ENCODE measurements at places on chromosomes 12 and 14. TPM values are rescaled to one million over a fixed set of nuclear protein-coding genes. Genes with fewer than 3 reads are reported as not detected.

DNA sequence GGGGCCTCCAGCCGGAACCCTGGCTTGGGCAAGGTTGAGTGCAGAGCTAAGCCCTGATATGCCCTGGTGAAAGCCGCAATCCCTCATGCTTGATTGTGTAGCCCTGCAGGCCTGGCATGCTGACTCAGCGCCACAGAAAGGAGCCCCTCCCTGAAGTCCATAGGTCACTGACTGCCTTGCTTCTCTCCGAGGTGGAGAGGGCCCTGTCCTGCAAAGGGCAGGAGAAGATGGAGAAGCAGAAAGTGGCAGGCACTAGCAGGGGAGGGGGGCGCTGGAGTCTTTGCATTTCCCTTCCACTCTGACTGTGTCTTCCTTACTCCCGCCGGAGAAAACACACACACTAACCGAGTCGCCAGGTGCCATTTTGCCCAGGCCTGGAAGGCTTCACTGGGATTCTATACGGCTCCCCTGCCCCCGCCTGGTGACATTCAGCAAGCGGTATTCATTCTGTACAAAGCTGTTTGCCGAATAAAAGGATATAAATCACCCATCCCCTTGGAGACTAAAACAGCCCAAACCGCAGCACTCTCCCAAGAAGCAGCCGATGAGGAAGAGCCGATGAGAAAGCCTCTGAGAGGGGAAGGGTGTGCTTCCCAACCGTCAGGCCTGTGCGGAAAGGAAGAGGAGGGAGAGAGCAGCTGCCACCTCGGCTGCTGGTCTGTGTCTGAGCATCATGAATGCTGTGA, 69.8 kb downstream of the SLC6A12 start:
- DNase-seq: no peak

DNA sequence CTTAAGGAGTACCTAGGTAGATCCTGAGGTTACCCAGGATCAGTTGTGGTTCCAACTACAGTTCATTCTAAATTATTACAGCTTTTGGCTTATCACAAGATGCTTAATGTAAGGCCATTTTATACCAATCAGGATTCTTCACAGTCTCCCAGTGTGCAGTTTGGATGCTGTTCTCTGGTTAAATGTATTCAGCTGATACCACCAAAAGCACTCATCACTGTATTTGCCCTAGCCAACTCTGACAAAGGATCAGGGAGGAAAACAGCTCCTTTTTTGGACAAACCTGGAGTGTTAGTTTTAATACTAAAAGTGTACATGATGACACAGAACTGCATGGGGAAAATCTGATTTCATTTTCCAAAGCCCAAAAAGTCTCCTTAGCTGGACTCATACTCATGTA, 19.5 kb downstream of the DMAC2L start:
- DNase-seq: no peak

- DNase-seq: no peak
Observed at GRCh38 chr12:124194893-124195566, 99.9 kb upstream of the RFLNA start.

- DNase-seq: no peak
Observed at GRCh38 chr14:37544407-37544806, 50.6 kb downstream of the FOXA1 start.

DNA sequence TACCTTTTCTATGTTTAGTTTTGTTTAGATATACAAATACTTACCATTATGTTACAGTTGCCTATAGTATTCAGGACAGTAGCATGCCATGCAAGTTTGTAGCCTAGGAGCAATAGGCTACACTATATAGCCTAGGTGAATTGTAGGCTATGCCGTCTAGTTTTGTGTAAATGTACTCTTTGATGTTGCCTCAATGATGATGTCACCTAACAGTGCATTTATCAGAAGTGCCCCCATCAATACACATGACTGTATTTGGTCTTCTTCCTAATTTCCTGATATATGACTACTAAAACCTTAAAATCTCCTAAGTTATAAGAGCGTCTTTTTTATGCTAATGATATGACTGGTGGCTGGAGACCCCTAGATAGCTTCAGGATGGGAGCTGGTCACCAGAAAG, 394.4 kb upstream of the STXBP6 start:
- no peak for DNase-seq

DNA sequence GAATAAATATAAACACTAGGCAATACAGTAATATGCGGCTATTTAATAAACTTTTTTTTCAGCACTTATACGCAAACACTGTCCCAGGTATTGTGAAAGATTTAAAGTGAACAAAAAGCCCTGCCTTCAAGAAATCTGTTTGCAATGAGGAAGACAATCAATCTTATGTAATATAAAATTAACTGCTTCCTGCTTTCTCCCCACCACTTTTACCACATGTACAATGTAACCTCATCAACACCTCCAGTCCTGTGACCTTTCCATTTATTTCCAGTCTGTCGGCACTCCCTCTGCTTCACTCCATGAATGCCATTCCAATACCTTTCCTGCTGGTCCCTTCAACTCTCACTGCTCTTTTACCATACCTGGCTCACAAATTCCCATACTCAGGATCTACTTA, 10.5 kb downstream of the SNX6 start:
- no peak for DNase-seq

DNA sequence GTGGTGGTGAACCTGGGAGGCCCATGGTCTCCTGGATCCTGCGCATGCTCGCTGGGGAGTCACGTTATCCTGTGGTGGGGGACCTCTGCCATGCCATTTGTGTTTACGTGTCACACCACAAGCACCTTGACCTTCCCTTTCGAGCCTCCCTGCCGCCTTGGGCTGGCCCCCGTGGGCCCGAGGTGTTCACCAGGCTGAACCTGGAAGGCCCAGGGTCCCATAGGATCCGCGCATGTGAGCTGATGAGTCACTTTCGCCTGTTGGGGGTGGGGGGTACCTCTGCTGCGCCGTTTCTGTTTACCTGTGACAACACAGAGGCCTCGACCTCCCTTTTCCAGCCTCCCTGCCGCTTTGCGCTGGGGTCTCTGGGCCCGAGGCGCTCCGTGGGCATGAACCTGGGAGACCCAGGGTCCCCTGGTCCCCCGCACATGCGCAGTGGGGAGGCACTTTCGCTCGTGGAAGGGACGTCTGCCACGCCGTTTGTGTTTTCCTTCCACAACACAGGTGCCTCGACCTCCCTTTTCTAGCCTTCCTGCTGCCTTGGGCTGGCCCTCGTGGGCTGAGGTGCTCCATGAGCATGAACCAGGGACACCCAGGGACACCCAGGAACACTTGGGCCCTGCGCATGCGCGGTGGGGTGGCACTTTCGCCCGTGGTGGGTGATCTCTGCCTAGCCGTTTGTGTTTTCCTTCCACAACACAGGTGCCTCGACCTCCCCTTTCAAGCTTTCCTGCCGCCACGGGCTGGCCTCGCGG, 334.1 kb downstream of the ALG10 start:
- no peak for DNase-seq

DNA sequence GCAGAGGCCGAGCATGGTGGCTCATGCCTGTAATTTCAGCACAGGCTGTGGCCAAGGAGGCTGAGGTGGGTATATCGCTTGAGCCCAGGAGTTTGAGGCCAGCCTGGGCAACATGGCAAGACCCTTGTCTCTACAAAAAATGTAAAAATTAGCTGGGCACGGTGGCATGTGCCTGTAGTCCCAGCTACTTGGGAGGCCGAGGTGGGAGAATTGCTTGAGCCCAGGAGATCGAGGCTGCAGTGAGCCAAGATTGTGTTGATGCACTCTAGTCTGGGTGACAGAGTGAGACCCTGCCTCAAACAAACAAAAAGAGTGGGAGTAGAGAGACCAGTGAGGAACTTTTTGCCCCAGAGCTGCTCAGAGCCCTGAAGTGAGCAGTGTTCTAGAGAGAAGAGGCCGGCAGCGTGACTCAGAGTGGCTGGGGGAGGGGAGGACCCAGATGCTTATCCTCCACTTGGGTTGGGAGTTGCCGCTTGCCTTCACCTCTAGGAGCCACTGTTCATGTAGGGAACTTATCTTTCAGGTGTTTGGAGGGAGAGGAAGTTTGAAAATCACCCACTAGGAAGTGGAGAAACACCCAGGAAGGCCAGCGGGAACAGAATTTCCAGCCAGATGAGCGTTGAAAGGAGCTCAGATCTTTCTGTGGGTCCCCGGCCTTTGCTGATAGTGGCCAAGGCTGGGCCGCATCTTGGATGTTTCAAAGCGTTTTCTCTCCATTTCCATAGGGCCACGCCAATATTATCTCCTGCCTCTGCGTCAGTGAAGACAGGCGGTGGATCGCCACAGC, 15.3 kb downstream of the CFAP251 start:
- no peak for DNase-seq

GRCh38 chr14:79686196-79686595, 525.1 kb downstream of the DIO2 start:
- no peak for DNase-seq

DNA sequence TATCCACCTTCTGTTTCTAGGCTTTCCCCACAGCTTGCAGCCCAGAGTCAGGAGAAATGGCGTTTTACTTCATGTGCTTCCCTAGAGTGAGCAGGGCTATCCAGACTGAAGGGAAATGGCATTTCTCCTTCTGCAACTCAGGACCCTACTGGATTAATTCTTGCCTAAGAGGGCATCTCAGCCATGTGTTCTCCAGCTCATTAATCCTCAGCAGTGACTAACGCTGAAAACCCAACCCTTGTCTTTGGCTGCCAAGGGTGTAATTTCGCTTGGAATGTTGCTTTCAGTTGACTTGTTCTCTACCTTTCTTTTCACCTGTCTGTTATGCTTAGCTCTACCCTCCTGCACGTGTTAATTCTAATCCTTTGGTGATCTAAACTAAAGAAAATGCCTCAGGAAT, 21.0 kb upstream of the EMP1 start:
- DNase-seq: no peak

- DNase-seq: peak; percentile 70
Observed at GRCh38 chr12:12562016-12562483, 613 bp downstream of the DUSP16 start.

DNA sequence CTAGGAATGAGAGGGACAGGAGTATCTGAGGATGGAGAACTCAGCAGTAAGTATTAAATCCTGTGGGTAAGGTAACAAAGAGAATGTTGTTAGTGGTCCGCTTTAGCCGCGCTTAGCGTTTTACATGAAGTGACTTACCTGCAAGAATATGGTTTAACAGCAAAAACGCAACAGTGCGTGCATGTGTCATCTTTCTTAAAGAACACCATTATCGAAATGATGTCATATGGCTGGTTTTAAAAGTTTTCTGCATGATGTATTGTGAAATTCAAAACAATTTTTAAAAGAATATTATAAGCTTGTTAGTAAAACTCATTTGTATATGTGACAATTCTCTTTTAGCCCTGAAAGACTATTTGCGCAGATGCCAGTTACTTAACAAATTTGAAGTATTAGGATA, 1.7 kb downstream of the LEMD3 start:
- DNase-seq: no peak

DNA sequence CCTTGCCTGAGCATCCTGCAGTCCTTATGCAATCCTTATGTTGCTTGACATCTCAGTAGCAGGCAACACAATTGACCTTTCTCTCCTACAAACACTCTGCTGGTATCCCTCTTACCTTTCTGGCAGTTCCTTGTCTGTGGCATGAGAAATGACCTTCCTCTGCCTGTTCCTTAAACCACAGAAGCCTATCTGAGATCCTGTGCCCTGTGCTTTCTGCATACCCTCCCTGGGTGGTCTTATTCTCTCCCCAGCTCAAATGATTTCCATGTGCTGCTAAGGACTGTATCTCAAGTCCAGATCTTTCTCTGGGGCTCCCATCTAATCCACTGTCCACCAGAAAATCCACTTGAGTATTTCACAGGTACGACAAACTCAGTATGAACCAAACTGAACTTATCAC, 2.0 kb upstream of the ARHGAP9 start:
- no peak for DNase-seq

DNA sequence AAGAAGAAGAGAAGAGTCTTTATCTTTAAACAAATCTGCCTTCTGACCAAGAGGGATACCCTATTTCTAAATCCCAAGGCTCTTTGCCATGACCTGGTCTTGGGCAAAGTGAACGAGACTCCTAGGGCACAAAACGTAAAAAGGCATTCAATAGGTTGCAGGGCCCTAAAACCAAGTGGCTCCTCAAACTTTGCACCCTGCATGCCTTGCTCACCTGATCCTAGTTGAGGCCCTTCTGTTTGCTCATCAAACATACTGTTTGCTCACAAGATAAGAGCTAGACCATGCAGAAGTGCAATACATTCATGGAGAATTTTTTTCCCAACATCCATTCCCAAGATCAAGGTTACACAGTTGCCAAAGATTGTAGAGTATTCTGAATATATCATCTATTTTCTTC, 7.9 kb upstream of the PRH1 start:
- DNase-seq: no peak

DNA sequence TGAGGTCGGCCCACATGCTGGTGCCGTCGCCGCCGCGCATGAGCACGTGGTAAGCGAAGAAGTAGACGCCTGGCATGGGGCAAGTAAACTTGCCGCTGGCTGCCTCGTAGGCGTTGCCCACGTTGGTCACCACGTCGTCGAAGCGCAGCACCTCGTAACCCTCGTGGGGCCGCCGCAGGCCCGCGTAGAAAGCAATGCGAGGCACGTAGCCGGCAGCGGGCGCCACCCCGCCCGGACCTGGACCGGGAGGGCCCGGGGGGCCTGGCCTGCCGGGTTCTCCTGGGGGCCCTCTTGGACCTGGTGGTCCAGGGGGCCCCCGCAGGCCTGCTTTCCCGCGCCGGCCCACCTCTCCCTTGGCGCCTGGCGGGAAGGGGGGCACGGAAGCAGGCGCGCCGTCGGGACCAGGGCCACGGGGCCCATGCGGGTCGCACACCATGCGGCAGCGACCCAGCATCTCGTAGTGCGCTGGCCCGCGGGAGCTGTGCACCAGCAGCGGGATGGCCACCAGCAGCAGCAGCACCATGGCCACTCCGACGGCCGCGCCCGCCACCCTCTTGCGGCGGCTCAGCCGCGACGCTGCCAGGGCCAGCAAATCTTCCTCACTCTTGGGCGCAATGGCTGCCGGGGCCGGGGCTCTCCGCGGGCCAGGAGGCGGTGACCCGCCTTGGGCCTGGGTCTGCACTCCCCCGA, 888 bp downstream of the C1QL4 start:
- DNase-seq: no peak

DNA sequence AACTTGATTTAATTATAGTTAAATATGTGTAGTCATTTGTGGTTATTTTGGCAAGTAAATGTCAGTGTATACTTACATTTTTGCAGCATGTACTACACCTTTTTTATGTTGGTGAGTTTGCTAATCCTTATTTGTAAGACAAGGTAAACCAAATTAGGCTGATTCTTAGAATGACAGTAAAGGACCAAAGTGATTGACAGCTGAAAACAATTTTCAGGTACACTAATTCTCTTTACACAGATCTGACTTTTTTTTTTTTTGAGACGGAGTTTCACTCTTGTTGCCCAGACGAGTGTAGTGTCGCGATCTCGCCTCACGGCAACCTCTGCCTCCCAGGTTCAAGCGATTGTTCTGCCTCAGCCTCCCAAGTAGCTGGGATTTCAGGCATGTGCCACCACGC, 8.4 kb downstream of the SLC25A3 start:
- DNase-seq: no peak

DNA sequence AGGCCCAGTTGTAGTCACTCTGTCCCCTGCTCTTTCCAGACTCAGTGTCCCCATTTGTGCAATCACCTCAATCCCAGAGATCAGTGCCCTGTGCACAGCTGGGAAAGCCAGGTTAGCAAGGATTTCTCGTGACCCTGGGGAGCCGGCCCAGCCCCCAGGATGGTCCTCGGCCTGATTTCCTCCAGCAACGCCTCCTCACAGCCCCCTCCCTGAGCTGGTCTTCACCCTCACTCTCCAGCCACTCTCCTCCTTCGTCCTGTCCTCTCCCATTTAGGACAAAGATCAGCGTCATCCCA, 194.8 kb upstream of the C14orf180 start:
- DNase-seq: peak; percentile 18

Gene FMNL3
- 5.9 TPM for polyA plus RNA-seq

Gene GOLT1B
- polyA plus RNA-seq: 13.2 TPM

Gene BRF1
- polyA plus RNA-seq: 17.1 TPM

Gene TM7SF3
- 5.8 TPM for polyA plus RNA-seq

Gene KRT71
- not detected for polyA plus RNA-seq

Gene KLHDC1
- 3.7 TPM for polyA plus RNA-seq

Gene ACACB
- 119 TPM for polyA plus RNA-seq

Gene SERPINA3
- polyA plus RNA-seq: 23.6 TPM
